ENCODE measurements at places on chromosomes 1 and 21.

DNA sequence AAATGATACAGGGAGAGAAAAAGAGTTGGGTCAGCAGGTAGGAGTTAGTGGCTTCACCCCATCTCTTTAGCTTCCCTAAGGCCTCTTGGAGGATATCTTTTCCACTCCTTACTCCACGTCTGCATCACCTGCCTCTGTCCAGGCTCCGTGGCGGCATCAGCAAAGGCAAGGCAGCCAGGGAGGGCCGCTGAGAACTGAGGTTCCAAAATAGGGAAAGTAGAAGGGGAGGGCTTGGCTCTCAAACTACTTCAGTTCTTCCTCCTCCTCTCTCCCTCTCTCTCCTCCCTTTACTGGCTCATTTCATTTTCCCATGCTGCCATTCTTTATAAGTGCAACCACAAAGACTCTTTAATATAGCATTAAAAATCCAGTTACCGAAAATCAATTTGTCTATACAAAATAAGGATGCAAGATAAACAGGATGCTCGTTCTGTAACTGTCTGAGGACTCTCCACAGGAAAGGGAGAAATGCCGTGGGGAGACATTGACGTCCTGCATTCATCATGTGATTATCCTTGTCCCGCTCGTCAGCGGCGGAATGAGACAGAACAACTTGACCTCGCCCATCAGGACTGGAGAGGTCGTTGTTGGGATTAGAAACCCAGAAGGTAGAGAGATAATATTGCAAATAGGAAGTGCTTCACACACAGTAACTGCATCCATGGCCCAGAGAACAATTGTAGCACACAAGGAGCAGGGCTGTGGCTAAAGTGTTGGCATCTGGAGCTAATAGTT, 3.1 kb upstream of the MT1HL1 start:
- DNase-seq: no peak

DNA sequence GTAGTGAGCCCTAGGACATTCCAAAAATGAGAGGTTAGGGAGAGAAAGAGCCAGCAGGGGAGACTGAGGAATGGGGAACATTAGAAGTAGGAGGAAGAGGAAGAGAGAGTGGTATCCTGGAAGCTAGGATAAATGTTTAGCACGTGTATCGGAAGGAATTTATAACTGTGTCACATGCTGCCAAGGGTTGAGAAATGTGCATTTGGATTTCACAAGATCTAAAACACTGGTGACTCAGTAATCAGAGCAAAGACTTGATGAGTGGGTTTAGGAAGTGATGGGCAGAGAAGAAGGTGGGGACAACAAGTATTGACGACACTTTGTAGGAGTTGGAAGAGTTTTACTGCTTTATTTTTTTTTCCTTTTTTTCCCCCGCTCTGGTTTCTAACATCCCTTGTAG, 193.9 kb downstream of the FMN2 start:
- DNase-seq: no peak

DNA sequence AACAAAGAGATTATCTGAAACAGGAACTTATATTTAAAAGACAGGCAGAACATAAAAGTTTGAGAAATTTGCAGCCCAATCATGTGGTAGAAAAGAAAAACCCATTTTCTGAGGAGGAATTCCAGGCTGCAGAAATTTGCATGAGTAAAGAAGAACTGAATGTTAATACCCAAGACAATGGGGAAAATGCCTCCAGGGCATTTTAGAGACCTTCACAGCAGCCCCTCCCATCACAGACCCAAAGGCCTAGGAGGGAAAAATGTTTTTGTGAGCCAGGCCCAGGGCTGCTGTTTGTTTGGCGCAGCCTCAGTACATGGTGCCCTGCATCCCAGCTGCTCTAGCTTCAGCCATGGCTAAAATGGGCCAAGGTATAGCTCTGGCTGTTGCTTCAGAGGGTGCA, 554.3 kb upstream of the CHRM3 start:
- no peak for DNase-seq

DNA sequence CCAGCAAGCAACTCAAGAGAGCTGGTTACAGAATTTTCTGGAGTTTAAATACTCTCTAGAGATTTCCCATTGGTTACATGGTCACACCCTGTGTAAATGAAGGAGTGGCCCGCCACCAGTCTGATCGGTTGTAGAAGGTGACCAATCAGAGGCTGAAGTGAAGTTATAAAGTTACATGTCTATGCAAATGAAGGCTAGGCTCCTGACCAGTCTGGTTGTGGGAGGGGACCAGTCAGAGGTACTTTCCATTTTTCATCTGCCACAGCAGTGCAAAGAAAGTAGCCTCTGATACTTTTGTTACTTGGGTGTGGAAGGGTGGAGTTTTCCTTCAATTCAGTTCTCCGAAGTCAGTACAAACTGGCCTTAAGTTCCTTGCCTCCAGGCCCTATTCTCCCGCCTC, 273.7 kb downstream of the BARHL2 start:
- no peak for DNase-seq

- DNase-seq: no peak
Measured at GRCh38 chr1:171212607-171213351, 27.7 kb downstream of the FMO2 start.

- DNase-seq: no peak
Measured at GRCh38 chr1:219414250-219414649, 198.7 kb downstream of the ZC3H11B start.

- no peak for DNase-seq
Measured at GRCh38 chr1:5389101-5389885, 602.9 kb downstream of the NPHP4 start.

GRCh38 chr1:201255479-201256362, 27.6 kb upstream of the PKP1 start:
- no peak for DNase-seq

Data from GM12878 (cell line).